ENCODE measurements at places on chromosomes 11 and 22. TPM values are rescaled to one million over a fixed set of nuclear protein-coding genes. Genes with fewer than 3 reads are reported as not detected.

THY1 gene
- total RNA-seq, result 24.7 TPM

NRIP3 gene
- 15.2 TPM for total RNA-seq

CD3D gene
- total RNA-seq, result not detected

SMIM35 gene
- not detected for total RNA-seq

SYT13 gene
- total RNA-seq, result not detected

PLA2G6 gene
- 14.4 TPM for total RNA-seq

SLC15A3 gene
- 9.1 TPM for total RNA-seq
